Activated CD8-positive, alpha-beta memory T cell treated with anti-CD3 and anti-CD28 coated beads for 1 hour (primary cell): ENCODE measurements at places on chromosomes 6 and 20.

DNA sequence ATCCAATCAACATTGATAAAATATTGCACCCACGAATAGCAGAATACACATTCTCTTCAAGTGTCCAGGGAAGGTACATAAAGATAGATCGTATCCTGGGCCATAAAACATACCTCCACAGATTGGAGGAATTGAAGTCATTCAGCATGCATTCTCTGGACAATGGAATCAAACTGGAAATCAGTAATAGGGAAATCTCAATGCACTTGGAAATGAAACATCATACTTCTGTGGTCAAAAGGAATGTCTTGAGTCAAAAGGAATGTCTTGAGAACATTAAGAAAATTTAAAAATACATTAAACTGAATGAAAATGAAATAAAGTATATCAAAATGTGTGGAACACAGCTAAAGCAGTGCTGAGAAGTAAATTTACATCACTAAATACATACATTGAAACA lies 138.8 kb downstream of the TFAP2A start:
- DNase-seq: no peak

DNA sequence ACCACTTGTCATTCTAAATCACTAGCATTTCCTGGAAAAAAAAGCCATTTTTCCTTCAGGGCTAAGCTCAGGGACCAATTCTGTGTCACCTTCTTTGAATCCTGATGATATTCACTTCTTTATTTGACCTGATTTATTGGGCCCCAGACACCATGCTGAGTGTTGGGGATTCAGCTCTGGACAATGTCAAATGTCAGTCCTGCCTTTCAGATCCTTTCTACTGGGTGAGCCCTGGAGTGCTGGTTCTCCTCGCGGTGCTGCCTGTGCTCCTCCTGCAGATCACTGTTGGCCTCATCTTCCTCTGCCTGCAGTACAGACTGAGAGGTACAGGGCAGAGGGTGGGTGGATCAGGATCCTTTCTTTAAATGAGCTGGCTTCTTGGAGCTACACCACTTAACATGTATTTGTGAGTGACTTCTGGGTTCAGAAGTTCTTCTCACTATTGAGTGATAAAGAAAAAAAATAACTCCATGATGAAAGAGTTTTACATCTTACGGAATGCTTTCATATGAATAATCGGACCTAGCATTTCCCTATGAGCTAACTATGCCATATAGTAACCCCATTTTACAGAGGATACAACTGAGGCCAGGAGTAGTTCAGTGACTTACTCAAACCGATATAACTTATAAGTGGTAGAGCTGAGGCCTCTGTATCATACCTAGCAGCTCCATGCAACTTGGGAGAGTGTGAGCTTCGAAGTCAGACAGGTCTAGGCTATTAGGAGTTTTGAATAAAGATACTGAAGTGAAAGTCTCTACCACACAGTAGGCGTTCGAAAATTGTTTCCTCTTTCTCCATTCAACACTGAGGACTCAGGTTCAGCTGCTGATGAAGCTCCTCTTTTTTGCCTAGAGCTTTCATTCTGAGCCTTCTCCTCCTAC lies 9.3 kb downstream of the MOG start:
- no peak for DNase-seq

- no peak for DNase-seq
Observed at GRCh38 chr20:47660983-47661700, 124.1 kb downstream of the SULF2 start.

- no peak for DNase-seq
Observed at GRCh38 chr6:24924580-24925356, 11.0 kb downstream of the RIPOR2 start.
